Stomach (tissue), 19 donors: ENCODE measurements at places on chromosomes 11 and 22.
A peak's percentile ranks its signal among the peaks of the same experiment; 100 is the strongest.

DNA sequence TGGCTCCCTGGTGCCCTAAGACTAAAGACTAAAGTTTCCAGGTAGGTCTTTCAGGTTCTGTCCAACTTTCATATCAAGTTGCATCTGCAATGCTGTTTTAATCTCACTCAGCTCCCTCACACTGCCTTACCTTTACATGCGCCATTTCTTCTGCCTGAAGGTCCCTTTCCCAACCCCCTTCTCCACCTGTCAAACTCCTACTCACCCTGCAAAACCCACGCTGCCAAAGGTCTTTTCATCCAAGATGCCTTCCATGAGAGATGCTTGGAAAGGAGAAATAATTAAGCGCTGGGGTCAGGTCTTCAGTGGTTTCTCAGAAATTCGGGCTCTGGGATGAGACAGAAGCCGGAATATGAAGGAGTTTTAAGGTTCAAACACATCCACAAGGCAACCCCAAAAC lies 95.1 kb downstream of the MN1 start:
- no peak for DNase-seq

GRCh38 chr11:109644152-109644551 lies 222.2 kb downstream of the C11orf87 start:
- peak; percentile 71 for DNase-seq

GRCh38 chr22:29154364-29155048 lies 51.2 kb upstream of the EMID1 start:
- peak; percentile 93 for DNase-seq

DNA sequence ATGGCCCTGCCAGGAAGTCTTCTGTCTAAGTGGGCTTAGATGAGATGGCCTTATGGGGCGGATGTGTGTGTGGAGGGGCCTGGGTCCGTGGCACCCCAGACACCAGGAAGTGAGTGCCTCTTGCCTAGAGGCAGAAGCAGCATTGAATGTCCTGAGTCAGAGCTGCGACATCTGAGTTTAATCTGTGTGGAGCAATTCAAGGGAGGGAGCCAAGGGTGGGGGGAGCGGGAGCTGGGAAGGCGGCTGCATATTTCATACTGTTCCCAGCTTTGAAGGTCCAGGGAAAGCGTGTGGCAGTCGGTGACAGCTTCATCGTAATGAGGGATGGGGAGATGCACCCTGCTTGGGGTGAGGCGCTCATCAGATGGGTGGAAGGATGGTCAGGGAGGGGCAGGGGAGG lies 73.5 kb upstream of the THY1 start:
- no peak for DNase-seq

DNA sequence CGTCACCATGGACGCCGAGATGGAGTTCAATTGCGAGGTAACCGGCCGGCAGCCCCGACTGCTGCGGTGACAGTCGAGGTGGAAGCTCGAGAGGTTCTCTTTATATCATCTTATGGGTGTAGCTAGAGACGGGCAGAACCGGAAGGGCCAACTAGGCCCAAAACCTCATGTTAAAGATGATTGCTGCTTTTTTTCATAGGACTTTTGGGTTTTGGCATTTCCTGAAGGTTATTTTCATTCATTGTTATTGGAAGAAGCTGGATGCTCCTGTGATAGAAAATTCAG lies 585 bp downstream of the NF2 start:
- DNase-seq, result no peak

DNA sequence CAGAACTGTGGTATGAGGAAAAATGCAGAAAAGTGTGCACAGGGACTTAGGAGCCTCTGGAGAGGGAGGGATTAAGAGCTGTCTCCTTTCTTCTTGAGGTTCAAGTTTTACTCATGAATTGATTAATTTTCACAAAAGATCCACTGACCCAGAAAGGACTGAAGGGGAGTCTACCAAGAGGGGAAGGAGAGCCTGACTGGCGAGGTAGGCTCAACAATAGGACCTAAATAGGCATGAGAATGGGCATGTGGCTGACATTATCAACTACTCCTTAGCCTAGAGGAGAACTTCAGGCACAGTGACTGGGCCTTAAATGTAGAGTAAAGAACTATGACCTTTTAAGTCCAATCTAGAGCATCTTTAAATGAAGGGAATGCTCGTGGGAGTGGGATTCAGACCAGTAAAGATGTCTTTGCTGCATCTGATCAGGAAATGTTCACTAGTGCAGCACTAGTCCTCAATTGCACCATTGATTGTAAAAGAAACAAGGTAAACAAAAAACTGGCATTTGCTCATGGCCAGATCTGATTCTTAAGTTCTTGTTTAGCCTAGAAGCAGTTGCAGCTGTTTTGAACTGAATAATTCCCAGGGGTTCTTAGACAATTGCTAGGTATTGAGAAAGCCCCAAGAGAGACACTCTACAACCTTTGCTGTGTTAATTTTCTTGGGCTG lies 135.6 kb downstream of the RAB38 start:
- no peak for DNase-seq

- DNase-seq, result no peak
These were observed 3.7 kb downstream of the MPZL2 start for GRCh38 chr11:118260353-118260752.

DNA sequence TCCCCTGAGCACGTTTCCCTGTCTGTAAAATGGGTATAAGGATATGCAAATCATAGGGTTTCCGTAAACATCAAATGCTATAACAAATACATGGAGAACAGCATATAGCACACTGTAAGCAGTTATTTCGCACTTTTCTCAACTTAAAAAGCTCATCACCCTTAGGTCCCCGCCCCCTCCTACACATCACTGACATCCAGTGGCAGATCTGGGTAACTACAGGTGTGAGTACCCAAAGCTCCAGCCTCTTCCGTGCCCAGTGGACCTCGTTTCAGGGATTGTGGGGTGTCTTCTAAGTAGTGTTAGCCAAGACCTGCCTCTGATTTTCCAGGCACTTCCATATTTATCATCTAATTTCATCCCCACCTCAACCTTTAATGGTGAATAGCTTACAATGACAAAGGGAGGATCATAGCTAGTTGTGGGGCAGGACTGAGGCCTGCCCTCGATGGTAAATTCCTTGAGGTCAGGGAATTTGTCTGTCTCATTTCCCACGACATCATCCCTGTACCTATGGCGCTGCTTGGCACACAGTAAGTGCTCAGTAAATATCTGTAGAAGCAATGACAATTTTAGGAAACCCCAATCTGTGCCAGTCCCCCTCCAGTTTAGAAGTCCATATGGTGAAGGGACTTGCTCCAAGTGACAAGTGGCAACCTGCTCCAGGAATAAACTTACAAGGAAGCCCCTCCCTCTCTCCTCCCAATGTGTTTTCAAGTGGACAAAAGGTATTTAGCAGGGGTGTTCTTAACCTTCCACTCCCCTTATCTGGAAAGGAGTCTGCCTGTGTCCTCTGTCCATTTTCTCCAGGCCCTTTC lies 340.5 kb downstream of the TENM4 start:
- DNase-seq, result peak; percentile 70

- DNase-seq, result no peak
These were observed 13.5 kb downstream of the TSKU start for GRCh38 chr11:76796511-76797198.

GRCh38 chr11:117409511-117409910 lies 81.9 kb downstream of the CEP164 start:
- no peak for DNase-seq

GRCh38 chr11:1963864-1964263 lies 16.7 kb downstream of the MRPL23 start:
- DNase-seq, result no peak

DNA sequence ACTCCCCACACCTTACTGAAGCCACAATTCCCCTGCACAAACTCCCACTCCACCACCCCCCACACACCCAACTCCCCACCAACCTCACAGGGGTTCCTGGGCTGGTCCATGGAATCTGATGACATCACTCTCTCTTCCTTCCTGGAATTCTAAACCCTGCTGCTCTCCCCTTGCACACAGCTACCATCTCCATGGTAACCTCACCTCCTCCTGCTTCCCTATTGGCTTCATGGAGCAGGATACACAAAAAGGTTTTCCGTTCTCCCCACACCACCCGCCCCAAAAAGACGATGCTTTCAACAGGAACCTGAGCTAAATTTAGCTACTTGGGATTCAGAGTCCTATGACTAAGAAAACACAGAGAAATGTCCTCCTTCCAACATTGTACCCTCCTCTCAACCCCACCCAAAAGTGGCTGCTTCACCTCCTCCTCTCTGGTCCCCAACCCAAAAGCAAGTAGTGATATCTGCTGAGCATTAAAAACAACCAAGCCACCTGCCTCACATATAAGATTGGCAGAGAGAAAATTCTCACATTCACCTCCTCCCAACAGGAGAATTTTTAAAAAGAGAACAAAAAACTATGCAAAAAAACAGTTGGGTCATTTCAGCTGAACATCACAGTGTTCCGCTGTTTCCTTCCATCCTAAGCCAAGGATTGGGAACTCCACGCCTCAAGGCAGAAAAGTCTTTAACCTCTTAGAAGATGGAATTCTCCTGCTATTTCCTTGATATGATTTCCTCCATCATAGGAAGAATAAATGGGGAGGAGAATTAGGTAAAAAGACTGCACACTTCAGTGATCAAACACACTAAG lies 66.9 kb downstream of the RBFOX2 start:
- no peak for DNase-seq

DNA sequence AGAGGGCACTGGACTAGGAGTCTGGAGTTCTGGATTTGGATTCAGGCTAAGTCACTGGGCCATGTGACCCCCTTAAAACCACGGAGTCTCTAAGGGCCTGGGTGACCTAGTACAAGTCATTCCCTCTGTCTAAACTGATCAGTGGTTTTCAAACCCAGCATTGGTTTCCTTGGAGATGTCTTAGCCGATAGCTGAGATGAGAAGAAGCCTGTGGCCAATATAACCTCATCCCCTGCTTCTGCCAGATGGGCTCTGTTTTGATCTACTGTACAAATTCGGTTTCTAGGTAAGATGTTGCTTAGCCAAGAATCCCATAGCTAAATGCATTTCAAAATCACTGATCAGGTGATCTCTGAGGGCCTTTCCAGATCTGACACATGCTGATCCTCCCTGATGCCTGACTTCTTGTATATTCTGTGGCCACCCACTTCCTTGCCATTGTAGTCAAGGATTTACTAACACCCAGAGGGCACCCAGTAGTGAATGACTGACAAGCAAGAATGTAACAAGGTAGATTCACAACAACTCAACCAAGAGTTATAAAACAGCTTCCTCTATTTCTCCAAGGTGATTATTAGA lies 53.1 kb downstream of the GALNT18 start:
- no peak for DNase-seq

- DNase-seq, result no peak
These were observed 3.3 kb downstream of the P2RX6 start for GRCh38 chr22:21018314-21018713.

DNA sequence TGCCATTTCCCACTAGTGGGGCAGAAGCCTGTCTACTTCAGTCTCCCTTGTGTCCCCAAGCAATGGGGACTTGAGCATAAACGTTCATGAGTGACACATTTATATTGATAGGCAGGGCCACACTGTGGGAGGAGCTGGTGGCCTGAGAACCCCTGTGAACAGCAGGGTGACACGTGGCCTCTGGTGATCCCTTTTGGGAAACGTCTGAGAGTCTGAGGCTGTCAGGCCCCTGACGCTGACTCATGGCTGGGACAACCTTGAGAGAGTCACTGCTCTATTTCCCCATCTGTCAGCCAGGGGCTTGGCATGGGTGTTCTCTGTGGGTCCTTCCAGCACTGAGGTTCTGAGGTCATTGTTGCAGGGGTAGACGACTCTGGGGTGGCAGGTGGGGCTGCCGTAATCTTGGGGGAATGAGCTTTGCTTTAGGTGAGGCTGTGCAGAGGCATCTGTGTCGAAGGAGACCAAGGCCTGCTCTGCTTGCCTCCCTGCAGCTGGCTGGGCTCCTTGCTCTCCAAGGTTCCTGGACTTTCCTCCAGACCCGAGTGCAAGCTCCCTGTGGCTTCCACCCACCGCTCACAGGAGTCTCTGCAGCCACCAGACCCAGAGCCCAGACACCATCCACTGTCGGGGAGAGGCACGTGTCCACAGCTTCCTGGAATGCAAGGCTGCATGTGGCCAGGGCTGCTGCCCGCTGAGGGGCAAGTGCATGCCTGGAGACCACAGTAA lies 54.7 kb downstream of the SMIM38 start:
- DNase-seq, result no peak

GRCh38 chr22:32042924-32043323 lies at the start of gene SLC5A1:
TSS of gene SLC5A1 (plus strand) at chr22:32043261. CDS start at chr22:32043282, 21 bp downstream.
- DNase-seq, result peak; percentile 74

GRCh38 chr11:828506-829175 lies 922 bp downstream of the CRACR2B start:
- DNase-seq, result no peak

DNA sequence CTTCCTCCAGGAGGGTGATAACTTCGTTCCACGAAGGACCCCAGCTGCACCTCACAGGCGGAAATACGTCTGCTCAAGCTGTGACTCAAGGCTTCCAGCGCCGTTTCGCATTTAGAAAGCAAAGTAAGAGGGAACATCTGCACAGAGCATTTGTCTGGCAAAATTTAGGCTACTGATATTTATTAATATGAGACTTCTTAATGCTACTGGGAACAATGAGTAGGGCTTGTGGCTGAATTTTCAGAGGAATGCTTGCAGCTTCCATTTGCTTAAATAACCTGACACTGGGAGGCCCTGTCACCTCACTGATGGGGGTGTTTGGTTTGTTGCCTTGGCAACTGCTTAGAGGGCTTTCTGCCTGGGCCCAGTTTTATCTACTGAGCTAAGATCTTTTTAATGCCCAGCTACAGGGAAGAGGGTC lies 14.7 kb upstream of the ST14 start:
- peak; percentile 74 for DNase-seq

DNA sequence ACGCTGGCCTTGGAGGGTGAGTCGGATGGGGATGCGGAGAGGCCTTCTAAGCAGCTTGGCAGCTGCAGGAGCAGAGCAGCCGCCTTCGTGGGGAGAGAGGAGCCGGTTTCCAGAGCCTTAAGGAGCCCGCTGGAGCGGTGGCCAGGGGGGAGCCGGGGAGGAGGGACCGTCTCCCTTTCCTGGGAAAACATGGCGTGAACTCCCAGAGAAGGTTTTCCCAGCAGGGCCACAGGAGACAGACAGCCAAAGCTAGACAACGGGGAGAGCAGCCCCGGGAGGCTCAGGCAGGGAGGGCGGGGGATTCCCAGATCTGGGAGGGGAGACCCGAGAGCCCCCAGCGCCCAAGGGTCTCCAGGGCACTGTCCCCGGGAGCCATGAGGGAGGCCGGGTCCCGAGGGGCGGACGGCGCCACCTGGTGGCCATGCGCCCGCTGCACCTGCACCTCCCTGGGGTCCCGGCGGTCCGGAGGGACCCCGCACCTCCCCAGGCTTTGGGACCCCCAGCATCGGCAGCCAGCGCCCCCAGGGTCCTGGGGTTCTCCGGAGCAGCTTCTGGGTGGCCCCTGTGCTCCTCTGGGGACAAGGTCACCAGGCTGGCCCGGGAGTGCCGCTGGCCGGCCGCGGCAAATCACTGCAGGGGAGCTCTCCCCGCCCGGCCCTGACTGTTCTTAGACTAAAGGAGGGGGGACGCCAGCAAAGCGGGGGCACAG lies 2.4 kb upstream of the SYT8 start:
- DNase-seq, result peak; percentile 83

GRCh38 chr11:80451105-80451504 lies 1010.3 kb upstream of the TENM4 start:
- DNase-seq, result no peak

DNA sequence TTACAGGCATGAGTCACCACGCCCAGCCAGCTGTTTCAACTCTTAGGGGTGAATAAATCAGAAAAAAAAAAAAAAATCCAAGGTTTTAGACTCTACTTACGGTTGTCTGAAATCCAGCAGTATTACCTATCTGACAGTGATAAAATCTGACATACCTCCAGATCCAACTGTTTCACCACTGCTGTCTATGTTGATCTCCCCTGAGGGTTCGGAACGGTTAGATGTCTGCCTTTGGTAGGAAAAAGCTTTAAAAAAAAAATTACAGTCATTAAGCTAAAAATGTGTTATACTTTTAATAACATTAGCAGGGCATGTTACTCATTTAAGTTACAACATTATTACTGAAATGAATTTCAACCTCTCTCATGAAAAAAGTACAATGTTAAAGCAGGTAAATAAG lies 21.1 kb downstream of the NCAPD3 start:
- DNase-seq, result no peak
